ENCODE measurements at places on chromosomes 12 and 14.

DNA sequence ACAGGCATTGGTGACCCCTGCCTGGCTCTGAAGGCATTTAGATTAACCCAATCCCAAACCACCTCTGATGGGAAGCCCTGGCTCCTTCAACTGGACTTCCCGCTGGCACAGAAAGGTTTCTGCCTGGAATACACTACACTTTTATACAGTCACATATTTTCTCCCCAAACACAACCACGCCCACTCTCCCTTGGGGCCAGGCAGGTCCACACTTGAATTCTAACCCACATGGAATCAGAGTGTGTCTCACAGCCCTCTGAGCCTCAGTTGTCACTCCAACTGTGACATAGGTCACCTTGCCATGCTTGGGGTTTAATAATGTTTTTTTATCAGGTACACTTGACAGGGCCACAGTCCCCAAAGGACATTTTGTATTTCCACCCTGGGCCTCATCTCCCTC is 368.6 kb downstream of the BCL11B start:
- no peak for DNase-seq

GRCh38 chr12:75900781-75901254 is 130.8 kb downstream of the PHLDA1 start:
- DNase-seq, result no peak

- no peak for DNase-seq
These were observed 32.1 kb upstream of the HECTD1 start for GRCh38 chr14:31239741-31240140.

DNA sequence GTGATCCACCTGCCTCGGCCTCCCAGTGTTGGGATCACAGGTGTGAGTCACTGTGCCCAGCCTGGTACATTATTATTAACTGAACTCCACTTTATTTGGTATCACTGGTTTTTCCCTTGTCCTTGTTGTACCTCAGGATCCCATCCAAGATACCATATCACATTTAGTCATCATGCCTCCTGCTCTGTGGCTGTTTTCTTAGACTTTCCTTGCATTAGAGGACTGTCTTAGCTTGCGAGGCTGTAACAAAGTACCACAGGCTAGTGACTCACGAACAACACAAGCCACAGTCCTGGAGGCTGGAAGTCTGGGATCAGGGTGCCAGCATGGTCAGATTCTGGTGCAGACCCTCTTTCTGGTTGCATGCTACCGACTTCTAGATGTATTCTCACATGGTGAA is 12.2 kb downstream of the KLC1 start:
- DNase-seq, result no peak

GRCh38 chr12:83818881-83819280 is 1093.7 kb downstream of the SLC6A15 start:
- DNase-seq, result no peak

DNA sequence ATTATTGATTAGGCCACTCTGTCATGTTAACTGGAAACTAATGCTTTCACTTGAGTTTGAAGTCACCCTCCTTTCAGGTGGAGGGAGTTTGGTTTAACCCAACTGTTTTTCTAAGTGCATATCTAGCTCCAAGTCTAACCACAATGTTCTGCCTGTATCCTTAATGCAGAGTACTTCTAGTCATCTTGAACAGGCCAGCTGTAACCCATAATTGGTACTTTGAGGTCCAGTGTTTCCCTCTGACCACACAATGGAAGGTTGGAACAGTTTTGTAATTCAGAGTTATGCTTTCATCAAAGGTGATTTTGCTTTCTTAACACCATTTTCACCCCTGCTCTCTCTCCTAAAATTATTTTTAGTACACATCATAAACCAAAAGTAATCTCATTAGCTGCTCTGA is 237.2 kb upstream of the DCN start:
- DNase-seq, result no peak

DNA sequence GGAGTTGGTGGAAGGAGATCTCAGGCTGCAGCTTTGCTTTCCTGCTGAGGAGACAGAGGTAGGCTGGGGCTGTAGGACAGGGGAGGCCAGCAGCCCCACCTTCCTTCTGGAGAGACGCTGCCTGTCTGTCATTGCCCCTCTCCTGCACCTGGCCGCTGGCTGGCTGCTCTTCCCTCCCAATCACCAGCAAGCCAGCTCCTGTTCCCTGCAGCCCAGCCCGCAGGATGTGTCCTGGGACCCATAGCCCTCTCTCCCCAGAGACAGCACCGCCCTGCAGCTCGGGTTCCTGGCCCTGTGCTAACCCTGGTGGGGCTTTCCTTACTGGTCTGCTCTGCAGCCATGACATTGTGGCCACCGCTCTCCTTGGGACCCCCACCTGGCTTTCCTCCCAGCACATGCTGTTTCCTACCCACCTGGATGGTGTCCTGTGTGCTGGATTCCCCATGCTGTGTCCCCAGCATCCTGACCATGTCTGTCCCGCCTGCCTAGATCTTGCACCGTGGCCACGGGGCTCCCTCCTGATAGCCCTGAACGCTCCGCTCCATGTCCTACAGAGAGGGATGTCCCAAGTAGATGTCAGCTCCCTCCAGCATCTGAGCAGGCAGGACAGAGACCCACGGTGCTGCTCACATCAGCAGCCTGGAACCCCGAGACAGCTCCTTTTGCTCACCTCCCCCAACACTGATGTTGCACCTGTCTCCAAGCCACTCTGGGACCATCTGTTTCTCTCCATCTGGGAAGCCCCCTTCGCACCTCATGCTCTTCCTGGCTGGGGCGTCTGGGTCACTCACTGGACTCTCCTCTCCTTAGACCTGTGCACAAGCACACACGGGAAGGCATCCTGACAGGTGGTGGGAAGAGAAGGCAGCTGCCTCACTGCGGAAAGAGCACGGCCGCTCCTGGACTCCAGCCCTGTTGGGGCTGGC is 1.1 kb upstream of the MTA1 start:
- no peak for DNase-seq

DNA sequence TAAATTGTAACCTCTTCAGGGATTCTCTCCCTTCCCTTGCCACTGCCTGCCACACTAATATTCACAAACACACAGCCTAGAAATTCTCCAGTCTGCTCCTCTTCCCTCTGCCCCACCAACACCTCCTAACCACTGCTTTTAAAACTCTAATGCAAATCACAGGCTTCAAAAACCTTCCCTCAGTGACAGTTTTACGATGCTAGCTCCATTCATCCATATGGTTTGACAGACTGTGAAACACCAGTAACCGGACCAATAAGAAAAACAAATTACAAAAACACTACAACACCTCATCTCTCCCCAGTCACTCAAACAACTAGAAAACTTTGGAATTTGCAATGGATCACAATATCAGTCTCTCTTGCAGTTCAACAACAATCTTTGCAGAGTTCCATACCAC is 5.7 kb downstream of the DPF3 start:
- DNase-seq, result no peak

DNA sequence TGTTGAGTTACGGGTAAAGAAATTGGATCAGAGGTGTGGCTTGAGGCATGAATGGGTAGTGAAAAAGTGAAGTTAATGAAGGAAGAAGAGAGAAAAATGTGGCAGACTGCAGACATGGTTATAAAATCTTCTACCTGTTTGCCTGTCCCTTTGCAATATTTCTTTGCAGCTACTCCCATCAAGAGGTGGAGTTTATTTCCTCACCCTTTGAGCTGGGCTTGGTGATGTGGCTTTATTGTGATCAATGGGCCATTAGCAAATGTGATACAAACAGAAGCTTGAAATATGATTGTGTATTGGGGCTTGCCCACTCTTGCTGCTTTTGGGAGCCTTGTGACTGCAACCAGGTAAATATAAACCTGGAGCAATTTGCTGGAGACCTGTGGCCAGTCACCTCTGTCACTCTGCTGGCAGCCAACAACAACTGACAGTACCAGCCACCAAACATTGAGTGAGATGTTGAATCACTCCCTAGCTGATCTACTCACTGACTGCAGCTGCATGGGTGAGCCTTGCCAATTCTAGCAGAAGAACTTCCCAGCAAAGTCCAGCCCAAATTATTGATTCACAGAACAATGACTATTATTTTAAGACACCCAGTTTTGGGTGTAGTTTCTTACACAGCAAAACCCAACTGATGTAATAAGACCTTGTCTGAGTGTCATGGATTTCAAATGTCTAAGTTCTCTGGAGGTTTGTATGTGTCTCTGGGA is 151.0 kb upstream of the ATP2B1 start:
- DNase-seq, result no peak

DNA sequence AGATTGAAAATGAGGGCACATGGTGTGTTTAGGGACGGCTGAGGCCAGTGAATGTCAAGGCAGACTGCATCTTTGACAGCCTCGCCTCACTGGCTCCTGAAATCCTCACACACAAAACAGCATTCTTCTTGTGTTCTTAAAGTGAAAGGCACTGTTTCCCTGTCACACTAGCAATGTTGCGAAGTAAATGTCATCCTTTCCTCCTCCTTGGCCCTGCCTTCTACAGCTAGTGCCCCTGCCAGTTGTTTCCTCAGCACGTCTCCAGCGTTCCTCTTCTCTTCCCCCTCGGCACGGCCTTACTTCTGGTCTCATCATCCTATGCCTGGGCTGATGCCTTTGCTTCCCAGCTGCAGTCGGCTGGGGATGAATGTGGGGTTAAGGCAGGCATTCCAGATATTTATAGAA is 129.4 kb upstream of the DNM1L start:
- no peak for DNase-seq

DNA sequence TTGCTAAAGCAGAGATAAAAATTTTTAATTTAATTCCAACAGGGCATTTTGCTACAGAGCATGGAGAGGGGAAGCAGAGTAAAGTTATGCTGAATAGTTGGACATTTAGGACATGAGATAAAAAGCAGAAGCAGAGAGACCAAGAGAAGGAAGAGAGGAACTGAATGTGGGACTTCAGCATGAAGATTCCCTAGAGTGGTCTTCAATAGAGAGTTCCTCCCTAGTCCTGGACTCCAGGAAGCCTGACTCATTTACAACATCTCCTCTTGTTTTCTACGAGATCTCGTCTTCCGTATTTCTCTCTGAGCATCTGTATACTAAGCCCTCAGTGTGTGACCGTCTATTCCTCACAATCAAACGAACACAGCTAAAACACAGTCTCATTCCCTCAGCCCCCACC is 35.2 kb upstream of the IFT81 start:
- DNase-seq, result no peak

DNA sequence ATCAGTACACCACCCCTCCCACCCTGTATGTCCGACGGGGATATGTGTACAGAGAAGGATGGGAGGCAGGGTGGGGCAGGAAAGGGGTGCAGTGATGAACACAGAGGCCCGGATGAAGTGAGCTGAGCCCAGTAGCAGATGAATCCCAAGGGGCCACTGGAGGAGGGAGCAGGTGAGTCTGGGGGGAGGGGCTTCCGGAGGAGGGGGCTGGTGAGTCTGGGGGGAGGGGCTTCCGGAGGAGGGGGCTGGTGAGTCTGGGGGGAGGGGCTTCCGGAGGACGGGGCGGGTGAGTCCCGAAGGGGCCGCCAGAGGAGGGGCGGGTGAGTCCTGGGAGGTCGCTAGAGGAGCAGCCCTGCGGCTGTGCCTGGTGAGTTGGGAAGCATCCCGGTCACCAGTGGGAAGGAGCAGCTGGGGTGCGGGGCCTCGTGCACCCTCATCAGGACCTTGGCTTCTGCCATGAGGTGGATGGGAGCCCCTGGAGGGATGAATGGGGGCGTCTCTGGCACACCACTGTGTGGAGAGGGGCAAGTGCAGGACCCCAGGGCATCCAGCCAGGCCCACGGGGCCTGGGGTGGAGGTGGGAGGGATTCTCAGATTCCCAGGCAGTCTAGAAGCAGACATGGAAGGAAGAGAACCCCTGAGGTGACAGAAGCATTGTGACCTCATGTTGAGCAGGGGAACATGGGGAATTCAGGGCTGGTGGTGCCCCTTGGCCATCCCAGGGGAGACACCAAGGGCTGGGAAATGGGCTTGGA is 14.0 kb downstream of the BEGAIN start:
- no peak for DNase-seq

- no peak for DNase-seq
These were observed 193.6 kb upstream of the RASSF8 start for GRCh38 chr12:25764892-25765291.

DNA sequence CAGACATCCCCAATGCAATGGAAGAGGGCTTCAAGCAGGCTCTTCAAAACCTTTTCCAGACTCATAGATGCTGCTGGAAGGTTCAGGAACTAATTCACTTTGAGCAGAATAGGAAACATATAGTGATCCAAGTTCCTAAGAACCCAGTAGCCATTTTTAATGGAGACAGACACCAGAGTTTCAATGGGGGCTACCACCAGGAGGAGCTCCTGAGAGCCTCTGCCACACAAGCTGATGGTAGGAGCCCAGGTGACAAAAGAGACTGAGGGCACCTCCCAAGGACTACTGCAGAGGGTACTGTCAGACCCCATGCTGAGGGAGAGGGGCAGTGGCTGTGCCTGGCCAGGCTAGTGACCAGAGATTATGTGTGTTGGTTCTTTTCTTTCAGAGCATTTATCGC is 45.9 kb downstream of the IFNG start:
- DNase-seq, result no peak

Data from activated CD8-positive, alpha-beta memory T cell treated with anti-CD3 and anti-CD28 coated beads for 48 hours (primary cell).